ENCODE measurements at places on chromosomes 1 and 21. TPM values are rescaled to one million over a fixed set of nuclear protein-coding genes. Genes with fewer than 3 reads are reported as not detected.

Gene TACSTD2
- total RNA-seq, result 0.73 TPM

Gene CSF3R
- total RNA-seq, result 5.6 TPM

Gene TNFSF18
- total RNA-seq, result not detected

Gene LCE3E
- total RNA-seq, result not detected

Gene PTGS2
- total RNA-seq, result 2.0 TPM

Gene HRNR
- 0.06 TPM for total RNA-seq

Gene RNF186
- total RNA-seq, result not detected

Gene ABCD3
- total RNA-seq, result 18.4 TPM

DNA sequence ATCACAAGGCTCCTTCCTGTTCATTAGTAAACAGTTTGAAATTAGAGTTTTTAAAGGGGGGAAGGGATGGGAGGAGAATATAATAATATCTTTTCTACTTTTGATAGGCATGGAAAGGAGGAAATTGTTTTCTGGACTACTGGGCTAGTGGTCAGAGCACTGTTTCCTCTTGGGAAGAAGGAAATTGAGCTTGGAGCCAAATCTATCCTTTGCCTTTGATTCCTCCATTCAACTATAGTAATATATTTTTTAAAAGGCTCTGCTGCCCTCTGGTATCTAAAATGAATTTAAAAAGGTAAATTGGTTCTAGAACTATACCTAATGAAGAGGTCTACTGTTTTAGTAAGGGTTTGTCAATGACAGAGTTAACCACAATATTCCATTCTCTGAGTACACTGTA, 5.9 kb downstream of the IARS2 start:
- DNase-seq, result no peak

DNA sequence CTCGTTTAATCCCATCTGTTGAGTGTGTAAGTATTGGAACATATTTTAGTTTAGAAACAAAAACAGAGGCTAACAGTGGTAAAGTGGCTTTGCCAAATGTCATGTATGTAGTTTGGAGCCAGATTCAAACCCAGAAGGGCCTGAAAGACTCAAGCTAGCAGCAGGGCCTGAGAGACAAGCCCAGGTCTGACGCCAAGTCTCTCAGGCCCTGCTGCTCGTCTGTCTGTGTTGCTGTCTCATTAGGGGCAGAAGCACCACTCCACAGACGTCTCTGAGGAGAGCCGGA, 8.3 kb downstream of the CITED4 start:
- DNase-seq, result no peak

DNA sequence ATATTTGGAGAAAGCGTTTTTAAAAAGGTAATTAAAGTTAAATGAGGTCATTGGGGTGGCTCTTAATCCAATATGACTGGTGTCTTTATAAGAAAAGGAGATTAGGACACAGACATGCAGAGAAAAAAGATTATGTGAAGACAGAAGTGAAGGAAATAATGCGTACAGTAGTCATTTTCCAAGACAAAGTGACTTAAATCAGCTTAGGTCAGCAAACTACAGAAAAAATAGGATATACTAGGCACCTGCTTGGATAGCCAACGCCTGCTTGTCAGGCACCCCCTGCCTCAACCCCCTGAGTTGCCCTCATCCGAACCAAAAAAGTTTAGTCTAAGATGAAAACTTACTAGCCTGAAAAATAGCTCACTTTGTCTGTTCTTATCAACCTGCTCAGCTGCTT, 58.2 kb upstream of the SPAG17 start:
- no peak for DNase-seq

GRCh38 chr21:25936776-25937175, 202.0 kb downstream of the GABPA start:
- no peak for DNase-seq

GRCh38 chr1:245874942-245875580, 632.0 kb downstream of the SMYD3 start:
- peak; percentile 76 for DNase-seq

GRCh38 chr1:76568573-76569238, 298.6 kb upstream of the ST6GALNAC5 start:
- no peak for DNase-seq

GRCh38 chr1:39174390-39175081, 30.0 kb upstream of the MACF1 start:
- DNase-seq, result no peak

DNA sequence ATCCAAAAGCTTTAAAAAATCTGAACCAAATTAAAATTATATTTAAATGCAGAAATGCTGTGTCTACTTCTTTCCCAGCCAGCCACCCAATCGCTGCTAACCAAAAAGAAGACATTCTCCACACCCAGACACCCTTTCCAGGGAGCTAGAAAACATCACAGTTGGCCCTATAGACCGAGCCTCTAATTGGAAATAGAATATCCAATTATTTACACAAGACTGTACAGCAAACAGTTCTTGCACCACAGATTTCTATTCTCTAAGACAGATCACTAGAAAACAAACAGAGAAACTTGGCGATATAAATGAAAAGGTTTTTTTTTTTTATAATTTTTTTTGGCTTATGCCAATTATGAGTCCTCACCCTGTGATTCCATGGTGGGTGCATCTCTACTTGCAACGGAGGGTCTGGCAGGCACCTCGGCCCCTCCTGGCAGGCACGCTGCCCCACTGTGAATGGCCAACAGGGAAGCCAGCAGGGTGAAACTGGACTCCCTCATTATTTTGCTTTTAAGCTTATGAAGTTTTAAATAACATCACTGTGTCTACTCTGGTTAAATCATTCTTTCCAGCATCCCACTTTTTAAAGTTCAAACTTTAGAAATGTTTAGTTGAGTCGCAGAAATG, 29.2 kb downstream of the BCAR3 start:
- no peak for DNase-seq

- DNase-seq, result no peak
Measured at GRCh38 chr1:228996281-228996680, 261.0 kb downstream of the RHOU start.

DNA sequence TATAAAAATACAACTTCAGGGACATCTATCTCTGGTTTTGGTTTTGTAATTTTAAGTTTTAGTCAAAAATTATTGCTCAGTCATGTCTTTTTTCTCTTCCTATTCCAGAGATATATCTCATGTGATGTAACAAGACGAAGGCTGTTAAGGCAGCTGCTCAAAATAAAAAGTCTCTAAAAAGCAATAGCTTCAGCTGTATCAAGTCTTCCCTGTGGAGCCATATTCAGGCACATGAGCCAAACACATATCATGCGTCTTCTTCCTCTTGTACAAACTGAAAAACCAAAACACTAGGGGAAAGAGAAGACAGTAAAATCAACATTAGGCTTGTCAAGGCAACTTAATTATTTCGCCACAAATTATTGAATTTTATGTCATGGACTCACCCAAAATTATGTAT, 240.7 kb downstream of the NRIP1 start:
- no peak for DNase-seq

DNA sequence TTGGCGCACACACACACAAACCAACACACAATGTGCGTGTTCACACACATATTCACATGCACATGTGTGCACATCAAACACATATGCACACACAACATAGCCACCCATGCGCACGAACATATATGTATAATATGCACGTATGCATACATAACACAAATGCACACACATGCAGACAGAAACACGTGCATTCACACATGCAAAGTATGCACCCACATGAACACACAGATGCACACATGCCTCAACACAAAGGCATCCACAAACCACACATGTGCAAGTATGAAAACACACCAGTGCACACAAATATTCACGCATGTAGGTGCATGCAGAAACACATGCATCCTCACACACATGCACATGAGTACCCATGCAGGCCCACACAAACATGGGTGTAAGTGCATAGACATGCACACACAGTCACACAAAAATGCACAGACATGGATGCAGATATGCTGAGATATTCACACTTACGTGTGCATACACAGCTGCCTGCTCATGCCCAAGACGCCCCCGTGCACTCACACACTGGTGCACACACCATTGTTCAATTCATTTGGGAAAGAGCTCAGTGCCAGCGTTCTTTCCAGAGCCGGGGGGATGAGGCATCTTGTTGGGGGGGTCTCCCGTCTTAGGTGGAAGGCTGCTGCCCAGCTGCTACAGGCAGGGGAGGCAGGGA, 52.7 kb upstream of the ARHGEF16 start:
- no peak for DNase-seq

DNA sequence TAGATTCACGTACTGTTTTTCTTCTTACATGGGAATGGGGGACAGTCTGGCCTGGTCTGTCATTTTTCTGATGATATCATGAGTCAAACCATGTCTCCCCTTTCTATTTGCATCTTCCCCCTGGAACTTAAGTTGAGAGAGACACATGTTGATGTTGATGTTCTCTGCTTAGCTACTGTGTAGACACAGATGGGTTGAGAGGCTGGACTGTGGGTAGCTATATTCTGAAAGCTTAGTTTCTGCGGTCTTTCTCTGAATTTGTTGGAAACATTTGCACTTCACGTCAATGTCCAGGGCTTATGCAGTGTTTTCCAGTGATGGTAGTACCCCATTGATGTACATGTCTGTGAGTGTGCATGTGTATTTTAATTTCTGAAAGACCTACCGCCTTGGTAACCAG, 58.2 kb downstream of the FCRL5 start:
- DNase-seq, result no peak

DNA sequence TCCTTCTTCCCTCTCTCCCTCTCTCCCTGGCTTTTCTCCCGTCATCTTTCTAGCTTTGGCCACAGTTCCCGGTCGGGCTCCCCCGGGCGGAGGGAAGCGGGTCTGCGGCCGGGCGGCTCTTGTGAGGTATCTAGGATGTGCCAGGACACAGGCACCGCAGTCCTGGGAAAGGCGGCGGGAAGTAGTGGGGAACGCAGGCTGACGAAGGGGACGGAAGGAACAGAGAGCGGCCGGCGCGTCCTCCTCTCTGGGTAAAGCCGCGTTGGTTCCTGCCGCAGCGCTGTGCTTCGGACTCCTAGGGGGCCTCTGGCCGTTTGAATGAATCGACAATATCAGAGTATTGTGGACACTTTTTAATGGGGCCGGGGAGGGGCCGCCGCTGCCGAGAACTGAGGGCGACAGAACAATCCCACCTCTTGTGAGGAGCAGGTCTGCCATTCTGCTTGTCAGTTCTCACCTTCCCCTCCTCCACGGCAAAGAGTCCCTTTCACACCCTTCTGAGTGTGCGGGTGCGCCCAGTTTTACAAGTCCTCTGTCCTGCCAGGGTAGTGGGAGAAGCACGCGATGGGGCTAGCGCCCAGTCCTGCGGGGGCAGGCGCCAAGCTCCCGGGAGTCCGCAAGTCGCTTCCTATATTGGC, 1.2 kb upstream of the LHX9 start:
- no peak for DNase-seq

GRCh38 chr1:223815020-223815853, 30.5 kb downstream of the TP53BP2 start:
- no peak for DNase-seq

DNA sequence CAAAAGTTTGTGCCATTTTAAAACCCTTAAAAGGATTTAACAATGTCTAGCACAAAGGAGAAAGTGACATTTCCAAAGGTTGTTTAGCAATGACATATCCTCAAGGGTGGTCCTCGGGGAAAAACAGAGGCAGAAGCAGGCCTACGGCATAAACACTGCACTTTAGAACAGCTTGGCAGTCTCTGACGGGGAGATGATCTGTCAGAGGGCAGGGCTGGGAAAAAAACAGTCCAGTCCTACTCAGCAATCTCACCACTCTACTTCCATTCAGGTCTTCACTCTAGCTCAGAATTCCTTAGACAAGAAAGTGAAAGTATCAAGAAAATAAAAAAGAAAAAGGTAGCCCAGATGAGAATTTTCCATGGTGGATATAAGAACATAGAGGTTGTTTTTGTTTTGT, 4.1 kb downstream of the CRYZ start:
- DNase-seq, result no peak

DNA sequence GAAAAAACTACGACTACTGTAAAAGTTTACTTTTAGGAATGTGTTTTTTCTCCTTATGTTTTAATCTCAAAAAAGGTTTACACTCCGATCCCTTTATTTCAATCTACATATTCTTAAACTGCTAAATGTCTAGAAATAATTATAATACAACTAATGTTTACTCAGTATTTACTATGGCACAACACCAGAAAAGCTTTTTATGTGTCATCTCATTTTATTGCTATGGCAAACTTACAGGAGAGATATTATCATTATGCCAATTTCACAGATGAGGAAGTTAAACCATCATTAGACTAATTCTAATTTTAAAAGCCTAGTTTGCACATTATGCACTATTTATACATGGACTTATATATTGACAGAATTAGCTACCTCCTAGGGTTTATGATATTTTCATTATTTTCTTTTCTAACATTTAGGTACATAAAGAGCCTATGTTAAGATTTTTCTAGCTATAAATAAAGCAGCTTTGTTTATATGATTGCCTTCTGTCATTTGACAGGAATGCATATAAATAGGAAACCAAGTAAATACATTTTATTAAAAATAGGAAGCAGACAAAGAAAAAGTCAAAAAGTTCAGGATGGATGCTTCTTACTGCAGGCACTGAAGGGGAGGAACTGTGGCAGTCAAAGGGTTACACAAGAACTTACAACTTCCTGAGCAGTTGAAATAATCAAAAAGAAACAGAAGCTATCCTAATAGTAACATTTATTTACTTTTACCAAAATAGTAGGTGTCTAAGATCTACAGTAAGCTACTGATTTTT, 442.4 kb downstream of the LTN1 start:
- no peak for DNase-seq

DNA sequence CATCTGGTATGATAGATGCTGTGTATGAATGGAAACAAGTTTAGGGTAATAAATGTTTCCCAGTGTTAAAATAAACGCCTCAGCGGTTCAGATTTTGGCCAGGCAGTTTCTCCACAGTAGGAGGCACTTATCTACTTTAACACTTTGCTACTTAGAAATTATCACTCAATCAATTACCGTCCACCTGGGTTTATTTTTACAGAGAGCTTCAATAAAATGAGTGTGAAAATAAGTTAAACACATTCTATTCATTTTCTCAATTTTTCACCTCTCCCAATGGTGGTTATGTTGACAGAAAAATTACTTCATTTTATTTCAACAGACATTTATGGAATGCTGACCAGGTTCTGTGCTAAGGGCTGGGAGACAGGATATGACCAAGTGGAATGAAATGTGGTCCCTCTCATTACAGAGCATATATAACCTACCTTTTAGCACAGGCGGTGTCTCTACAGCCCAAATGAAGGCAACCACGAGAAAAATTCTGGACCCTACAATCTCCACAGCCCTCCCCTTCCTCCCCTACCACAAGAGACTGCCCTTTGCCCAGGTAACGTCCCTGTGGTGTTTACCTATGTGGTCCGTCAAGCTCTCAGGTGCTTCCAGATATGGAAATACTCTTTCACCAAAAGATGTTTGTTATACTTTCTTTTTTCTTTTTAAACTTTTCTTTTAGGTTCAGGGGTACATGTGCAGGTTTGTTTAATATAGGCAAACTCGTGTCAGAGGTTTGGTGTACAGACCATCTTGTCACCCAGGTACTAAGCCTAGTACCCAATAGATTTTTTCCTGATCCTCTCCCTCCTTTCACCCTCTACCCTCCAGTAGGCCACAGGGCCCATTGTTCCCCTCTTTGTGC, 105.5 kb downstream of the HLCS start:
- DNase-seq, result no peak

DNA sequence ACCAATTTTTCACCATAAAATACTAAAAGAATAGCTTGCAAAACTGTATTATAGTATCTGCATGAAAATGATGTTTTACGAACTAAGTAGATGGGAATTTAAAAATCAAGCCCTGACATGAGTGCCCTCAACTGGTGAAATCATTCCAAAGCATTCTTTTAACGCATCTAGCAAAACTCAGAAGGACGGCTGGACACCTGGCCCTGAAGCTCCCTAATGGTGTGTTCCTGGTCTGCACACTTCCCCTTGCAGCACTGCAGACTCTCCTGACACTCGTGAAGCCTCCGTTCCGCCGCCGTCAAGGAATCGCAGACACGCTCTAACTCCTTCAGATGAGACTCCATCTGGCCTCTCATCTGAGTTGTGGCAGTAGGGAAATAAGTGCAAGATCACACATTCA, 39.9 kb downstream of the ODF2L start:
- DNase-seq, result no peak
